ENCODE measurements at places on chromosomes 11 and 22.

DNA sequence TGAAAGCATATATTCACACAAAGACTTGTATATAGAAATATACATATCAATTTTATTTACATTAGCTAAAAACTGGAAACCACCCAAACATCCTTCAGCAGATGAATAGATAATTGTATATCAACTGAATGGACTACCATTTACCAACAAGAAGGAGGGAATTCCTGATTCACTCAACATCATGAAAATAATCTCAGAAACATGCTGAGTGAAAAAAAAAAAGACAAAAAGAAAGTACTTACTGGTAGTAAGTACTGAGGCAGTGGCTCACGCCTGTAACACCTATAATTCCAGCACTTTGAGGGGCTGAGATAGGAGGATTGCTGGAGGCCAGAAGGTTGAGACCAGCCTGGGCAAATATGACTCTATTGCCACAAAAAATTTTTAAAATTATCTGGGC is 7.4 kb upstream of the IPO7 start:
- DNase-seq = no peak

DNA sequence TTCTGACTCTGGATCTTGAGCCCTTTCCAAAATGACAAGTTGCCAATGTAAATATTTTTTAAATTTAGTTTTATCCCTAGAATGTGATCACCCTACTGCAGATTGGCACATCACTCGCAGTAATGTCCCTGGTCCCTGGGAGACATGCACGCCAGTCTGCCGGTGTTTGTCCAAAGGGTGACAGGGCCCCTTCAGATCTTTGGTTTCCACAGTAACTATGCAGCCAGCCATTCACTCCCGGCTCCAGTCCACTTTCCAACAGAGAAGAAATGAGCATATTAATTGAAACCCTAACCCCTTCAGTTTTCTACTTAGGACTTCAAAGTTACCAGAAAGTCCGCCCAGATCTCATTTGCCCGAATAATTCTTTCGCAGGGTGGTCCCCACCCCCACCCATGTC is 25.8 kb upstream of the RASSF10 start:
- DNase-seq = no peak

- DNase-seq = no peak
Measured at GRCh38 chr11:74839971-74840370, 91.3 kb downstream of the RNF169 start.

- DNase-seq = no peak
Measured at GRCh38 chr11:129352676-129353075, 23.0 kb upstream of the BARX2 start.

DNA sequence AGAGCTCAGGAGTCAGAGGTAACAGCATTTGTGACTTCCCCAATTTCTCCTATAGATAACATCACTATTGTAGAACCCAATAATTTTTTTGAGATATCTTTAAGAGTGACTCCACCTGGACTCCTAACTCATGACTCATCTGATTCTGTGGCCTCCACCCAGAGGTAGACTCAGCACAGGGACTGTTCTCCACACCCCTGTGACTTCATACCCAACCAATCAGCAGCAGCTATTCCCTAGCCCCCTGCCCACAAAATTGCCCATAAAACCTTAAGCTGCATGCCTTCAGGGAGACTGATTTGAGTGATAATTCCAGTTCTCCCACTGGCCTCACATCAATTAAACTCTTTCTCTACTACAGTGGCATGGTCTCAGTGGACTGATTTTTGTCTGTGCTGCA is 475.4 kb upstream of the FAT3 start:
- DNase-seq = no peak

- no peak for DNase-seq
Measured at GRCh38 chr22:27440304-27440865, 361.2 kb downstream of the MN1 start.

GRCh38 chr11:12382451-12382850 is 5.1 kb downstream of the PARVA start:
- no peak for DNase-seq

GRCh38 chr11:96741068-96741467 is 351.3 kb downstream of the JRKL start:
- DNase-seq = no peak

GRCh38 chr11:78270971-78271370 is 82.3 kb downstream of the USP35 start:
- peak; percentile 45 for DNase-seq

GRCh38 chr11:101705972-101706371 is 122.2 kb upstream of the TRPC6 start:
- DNase-seq = no peak

- DNase-seq = no peak
Measured at GRCh38 chr11:2129699-2130366, 9.4 kb downstream of the IGF2 start.

GRCh38 chr22:33909911-33910310 is 10.4 kb downstream of the LARGE1 start:
- DNase-seq = no peak
